Stimulated activated CD8-positive, alpha-beta memory T cell treated with anti-CD3 and anti-CD28 coated beads, Interleukin-4, amount 100 ng/mL, for 1 hour (primary cell): ENCODE measurements at places on chromosomes 16 and 17.

GRCh38 chr16:12345349-12345748, 368.8 kb downstream of the SNX29 start:
- DNase-seq: no peak

GRCh38 chr17:17793378-17794214, 43.2 kb downstream of the SREBF1 start:
- DNase-seq: no peak

- no peak for DNase-seq
These were observed at the start of gene PITPNM3 for GRCh38 chr17:6556121-6557039. Gene PITPNM3 (minus strand): TSS chr17:6556555. CDS start chr17:6556406, 149 bp downstream.

- DNase-seq: no peak
These were observed 12.8 kb upstream of the CBFB start for GRCh38 chr16:67016143-67016542.

GRCh38 chr17:75105126-75106080, 4.4 kb upstream of the ARMC7 start:
- DNase-seq: no peak

- DNase-seq: no peak
These were observed 80.2 kb downstream of the OR1D5 start for GRCh38 chr17:2983255-2983654.

GRCh38 chr16:75012380-75013081, 13.7 kb downstream of the ZNRF1 start:
- DNase-seq: no peak

- no peak for DNase-seq
These were observed 24.4 kb upstream of the WSCD1 start for GRCh38 chr17:6045621-6046357.

- no peak for DNase-seq
These were observed 199.3 kb downstream of the C16orf95 start for GRCh38 chr16:87117936-87118335.

DNA sequence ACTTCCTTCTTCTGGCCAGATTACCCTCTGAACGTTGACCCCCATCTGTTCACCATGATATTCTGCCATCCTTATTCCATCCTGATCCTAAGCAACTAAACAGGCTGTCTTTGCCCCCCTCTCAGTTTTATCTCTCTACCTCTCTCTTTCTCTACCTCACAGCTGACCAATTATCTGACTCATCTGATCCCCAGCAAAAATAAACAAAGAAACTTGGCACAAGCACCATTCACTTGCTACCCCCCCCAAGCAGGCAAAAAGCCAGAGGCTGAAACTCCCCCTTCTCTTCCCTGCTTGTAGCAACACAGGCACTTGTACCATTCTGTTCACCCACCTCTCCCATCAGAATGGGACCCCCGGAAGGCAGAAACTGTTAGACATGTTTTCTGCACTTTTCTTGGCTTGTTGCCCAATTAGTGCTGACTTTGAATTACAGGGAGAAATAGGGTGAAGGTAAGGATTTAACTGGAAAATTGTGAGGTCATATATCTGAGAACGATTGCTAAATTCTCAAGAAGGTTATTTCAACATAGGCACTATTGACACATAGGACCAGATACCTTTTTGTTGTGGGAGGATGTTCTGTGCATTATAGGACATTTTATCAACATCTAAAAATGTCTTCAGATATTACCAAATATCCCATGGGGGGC, 163.2 kb downstream of the TOX3 start:
- DNase-seq: no peak

- no peak for DNase-seq
These were observed 180.1 kb downstream of the HS3ST3A1 start for GRCh38 chr17:13421581-13422130.
